Umbilical cord (tissue), 2 donors: ENCODE measurements at places on chromosomes 7 and 10. TPM values are rescaled to one million over a fixed set of nuclear protein-coding genes. Genes with fewer than 3 reads are reported as not detected.

Gene SH2D4B
- total RNA-seq: 1.9 TPM

Gene CYP2C19
- 6.3 TPM for total RNA-seq

DNA sequence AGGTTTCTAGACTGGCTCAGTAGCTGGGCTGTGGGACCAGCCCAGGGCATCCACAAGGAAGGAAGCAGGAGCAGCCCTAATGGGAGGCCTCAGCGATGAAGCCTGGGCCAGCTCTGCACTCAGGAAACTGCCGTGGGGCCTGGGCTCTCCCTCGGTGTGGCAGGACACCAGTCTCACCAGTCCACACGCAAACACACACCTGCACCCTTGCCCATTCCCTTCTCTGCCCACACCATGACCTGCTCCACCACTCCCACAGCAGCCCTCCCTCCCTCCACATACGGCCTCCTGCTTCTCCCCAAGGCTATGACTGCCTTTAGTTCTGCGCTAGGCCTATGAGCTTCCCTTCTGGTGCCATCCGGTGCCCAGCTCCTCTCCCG lies 7.1 kb downstream of the FGF8 start:
- DNase-seq: no peak

GRCh38 chr7:141304291-141304690 lies 230.4 kb downstream of the TMEM178B start:
- DNase-seq: no peak

- DNase-seq: no peak
These were observed 16.5 kb upstream of the BNIP3 start for GRCh38 chr10:131998050-131998844.

GRCh38 chr10:79608505-79609375 lies 2.0 kb upstream of the SFTPA1 start:
- no peak for DNase-seq

GRCh38 chr10:92619368-92619767 lies 26.4 kb downstream of the KIF11 start:
- DNase-seq: no peak

DNA sequence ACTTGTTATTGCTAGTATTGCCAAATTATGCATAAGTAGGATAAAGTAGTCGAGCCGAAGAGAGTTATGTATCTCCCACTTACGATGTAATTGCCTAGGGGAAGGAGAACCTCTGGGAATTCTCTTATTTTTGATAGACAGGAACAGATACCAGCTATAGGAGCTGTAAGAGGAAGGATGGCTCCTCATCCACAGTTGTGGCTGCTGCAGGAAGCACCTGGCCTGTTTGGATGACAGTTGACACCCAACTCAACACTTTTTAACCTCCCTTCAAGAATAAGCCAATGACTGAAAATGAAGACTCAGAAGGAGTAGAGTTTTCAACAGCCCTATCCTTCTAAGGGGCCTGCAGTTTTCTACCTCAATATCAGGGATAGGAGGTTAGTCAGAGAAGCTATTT lies 6.3 kb downstream of the DYDC1 start:
- no peak for DNase-seq

GRCh38 chr10:6748029-6748428 lies 168.0 kb upstream of the PRKCQ start:
- no peak for DNase-seq
